ENCODE measurements at places on chromosomes 6 and 20. TPM values are rescaled to one million over a fixed set of nuclear protein-coding genes. Genes with fewer than 3 reads are reported as not detected.

DNA sequence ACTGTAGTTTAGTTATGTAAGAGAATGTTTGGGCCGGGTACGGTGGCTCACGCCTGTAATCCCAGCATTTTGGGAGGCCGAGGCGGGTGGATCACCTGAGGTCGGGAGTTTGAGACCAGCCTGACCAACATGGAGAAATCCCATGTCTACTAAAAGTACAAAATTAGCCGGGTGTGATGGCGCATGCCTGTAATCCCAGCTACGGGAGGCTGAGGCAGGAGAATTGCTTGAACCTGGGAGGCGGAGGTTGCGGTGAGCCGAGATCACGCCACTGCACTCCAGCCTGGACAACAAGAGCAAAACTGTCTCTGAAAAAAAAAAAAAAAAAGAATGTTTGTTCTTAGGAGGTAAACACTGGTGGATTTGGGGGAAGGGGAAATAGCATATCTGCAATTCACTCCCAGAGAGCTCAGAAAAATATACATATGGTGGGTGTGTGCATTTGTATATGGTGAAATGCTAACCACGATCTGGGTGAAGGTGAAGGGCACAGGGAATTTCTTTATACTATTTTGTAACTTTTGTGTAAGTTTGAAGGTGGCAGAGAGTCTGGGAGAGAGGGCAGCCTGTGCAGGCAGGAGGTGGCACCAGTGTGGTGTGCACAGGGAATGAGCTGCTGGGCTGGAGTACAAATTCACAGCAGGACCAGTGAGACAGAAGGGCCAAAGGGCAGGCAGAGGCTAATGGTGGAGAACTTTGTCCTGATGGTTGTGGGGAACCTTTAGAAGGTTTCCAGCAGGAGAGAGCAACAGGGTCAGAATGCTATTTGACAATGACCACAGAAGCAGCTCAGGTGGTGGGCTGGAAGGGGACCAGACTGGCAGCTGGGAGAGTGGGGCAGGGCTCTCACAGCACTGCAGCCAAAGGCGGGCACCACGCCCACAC lies 42.4 kb downstream of the SSR1 start:
- peak; percentile 17 for DNase-seq

DNA sequence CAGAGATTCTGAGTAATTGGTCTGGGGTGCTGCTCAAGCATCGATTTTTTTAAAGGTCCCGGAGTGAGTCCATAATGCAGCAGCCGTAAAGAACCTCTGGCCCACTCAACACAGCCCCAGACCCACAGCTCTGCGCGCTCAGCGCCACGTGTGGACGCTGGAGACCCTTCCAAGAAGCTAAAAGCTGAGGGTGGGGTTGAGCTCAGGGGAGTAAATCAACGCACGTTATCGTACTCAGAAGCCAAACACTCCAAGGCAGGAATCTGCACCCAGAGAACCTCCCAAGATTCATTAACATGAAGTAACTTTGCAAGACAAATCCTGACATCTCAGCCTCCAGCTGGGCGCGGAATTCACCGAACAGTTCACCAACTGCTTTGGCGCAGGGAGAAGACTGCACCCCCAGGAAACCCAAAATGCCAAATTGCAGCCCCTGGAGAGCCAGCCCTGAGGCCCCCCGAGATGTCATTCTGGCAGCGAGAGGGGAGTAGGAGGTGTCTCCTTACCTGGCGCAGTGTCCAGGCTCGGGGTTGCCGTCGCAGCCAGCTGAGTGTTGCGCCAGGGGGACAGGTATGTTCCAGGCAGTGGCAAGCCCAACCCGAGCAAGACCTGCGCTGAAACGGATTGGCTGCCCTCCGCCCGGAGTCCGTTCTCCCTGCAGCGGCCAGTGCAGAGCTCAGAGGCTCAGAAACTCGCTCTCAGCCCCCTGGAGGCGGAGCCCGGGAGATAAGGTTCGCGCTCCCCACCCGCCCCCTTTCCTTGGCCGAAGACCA lies at the start of gene COL21A1:
Gene COL21A1 (minus strand): TSS at position 700 of the 773 bp plus-strand sequence. CDS start 64,962 bp downstream, outside the sequence.
- peak; percentile 87 for DNase-seq

GRCh38 chr6:42012501-42013133 lies 37.7 kb upstream of the TAF8 start:
- no peak for DNase-seq

- no peak for DNase-seq
These were observed 51.9 kb upstream of the SLC22A16 start for GRCh38 chr6:110528101-110528929.

DNA sequence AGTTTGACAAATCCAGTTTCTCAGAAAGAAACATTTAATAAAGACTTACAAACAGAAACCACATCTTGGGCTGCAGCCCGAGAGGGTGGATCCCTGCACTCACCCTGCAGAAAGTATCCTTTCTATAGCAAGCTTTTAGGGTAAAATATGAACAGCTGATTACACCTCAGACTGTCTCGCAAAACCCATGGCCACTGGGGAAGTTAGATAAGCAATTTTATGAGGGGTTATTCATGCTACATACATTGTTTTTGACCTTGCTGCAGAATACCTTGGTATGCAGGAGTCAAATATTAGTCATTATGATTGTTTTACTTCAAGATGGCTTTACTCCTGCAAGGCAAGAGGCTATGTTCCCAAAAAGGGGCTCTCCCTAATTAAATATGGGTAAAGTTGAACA lies 126.9 kb downstream of the OR2B2 start:
- DNase-seq = no peak

DNA sequence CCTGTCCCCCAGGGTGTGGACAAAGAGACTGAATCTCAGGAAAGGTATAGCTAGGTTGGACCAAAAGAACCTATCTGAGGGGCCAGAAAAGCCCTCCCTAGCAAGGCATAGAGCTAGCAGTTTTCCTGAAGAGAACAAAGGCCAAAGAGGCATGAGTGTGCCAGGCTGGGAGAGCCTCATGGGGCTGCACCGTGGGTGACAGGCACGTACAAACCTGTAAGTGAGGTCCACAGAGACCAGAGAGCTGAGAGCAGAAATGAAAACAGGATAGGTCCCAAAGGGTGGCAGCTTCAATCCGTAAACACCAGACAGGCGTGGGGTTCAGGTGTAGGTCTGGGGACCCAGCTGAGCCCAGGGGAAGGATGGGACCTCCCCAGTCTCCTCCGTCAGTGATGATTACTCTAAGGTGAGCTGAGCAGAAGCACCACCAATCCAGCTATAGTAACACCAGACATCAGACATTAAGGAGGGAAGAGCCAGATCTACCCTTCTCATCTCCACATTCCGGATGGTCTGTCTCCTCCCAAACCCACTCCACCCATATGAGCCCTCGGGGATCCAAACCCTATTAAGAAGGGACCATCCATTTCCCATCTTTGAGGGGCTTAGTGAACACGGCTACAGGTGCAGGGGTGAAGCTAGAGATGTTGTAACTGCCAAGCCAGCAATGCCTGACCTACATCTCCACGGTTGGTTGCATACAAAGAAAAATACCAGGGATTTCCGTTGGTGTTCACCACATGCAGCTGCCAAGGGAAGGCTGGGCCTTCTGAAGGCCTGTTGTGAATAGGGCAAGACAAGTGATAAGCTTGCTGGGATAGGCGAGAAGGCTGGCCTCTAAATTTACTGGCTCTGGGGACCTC lies 38.3 kb downstream of the BCL2L1 start:
- DNase-seq = no peak

Gene SLC22A7
- not detected for total RNA-seq

DNA sequence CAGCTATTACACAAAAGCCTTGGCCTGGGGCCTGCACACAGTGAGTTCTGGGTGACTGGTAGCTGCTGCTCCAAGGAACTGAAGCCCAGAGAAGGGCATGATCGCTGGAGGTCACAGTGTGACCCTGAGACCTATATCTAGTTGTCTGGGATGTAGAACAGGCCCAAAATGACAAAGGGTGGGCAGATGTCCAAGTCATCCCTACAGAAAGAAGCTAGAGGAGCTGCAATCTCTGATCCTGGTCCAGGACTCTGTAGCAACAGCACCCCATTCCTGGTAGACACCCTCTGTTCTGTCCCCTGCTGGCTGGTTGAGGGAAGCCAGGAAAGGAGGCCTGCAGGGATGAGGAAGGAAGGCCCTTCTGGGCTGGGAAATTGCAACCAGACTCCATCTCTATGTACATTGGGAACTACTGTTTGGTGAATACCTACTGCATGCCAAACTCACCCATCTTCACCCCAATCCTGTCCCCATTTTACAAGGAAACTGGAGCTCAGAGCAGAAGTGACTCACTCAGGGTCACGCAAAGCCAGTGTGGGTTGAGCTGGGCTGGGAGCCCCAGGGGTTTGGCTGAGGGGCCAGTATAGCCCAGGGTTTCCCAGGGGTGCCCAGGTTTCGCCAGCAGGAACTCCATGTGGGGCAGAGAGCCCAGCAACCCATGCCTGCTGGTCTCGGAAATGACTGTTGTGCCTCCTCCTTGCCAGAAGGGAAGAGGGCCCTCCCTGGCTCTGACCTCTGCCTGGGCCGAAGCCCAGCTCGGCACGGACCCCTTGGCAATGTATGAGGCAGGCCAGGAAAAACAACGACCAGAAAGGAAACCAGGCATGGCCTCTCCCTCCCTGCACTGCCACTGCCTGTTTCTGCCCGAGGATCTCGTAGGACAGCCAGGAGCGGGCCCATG lies 44.9 kb upstream of the TLDC2 start:
- DNase-seq = no peak

DNA sequence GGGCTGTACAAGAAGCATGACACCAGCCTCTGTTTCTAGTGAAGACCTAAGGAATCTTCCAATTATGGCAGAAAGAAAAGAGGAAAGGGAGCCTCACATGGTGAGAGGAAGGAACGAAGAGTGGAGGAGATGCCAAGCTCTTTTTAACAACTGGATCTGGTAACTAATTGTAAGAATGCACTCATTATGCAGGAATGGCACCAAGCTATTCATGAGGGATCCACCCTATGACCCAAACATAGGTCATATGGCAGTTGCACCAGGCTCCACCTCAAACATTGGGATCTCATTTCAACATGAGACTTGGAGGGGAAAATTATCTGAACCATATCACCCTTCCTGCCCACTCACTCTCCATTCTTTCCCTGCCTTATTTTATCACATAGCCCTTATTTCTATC lies 496.0 kb upstream of the SPTLC3 start:
- no peak for DNase-seq

DNA sequence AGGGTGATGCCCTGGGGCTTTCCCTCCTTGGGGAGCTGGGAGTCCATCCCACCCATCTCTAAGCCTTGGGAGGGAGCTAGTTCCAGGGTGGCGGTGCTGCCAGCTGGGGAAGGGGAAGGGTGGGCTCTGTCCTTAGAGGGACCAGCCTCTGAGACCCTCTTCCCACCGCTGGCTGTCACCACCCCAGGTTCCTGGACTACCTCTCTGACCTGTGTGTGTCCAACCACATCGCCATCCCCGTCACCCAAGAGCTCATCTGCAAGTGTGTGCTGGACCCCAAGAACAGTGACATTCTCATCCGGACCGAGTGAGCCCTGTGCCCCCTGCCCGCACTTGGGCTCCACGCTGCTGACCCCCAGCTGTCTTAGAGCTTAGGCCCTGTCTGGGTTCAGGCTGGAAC lies 43.2 kb downstream of the UQCC2 start:
- no peak for DNase-seq

DNA sequence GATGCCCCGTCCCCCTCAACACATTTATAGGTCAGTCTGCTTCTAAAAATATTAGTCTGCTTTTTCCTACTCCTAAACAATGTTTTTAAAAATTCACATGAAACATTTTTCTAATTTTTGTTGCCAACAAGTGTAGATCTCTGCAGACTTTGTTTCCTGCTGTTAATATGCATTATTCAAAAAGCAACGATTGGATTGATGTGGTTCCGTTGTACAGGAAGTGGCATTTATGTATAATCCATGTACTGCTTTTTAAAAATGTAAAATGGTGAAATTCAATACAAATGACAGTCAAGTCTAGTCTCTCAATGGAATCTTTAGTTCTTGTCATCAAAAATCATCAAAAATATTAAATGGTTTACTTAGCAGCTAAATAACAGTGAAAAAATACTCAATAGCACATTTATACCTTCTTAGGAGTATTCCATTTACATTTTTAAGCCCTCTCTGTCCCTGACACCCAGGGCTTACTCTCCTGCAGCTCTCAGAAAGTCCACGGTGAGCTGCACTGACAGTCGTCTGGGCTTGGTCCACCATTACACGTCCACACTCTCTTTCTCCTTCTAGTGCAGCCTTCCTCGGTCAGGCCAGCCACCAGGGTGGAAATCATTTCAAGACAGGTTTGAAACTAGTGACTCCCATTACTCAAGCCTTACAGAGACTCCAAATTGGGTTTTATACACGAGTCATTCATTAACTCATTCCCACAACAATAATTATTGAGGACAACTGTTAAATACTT lies 211.5 kb downstream of the TMEM200A start:
- no peak for DNase-seq

DNA sequence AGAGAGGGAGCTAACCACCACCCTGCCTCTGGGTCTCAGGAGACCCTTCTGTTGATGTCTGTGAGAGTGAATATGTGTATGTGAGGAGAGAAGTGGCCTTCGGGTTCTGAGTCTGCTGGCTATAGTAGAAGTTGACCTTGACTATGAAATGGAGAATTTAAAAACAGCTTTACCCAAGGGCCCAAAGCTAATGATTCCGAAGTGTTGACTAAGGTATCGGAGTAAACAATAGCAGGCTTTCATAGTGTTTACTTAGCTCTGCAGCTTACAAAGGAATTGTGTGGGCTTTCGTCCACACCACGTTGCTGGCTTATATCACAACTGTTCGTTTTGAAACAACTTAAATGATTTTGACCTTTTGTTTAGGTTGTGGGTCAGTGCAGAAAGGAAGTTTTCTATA lies 126.5 kb upstream of the JAG1 start:
- DNase-seq = no peak

DNA sequence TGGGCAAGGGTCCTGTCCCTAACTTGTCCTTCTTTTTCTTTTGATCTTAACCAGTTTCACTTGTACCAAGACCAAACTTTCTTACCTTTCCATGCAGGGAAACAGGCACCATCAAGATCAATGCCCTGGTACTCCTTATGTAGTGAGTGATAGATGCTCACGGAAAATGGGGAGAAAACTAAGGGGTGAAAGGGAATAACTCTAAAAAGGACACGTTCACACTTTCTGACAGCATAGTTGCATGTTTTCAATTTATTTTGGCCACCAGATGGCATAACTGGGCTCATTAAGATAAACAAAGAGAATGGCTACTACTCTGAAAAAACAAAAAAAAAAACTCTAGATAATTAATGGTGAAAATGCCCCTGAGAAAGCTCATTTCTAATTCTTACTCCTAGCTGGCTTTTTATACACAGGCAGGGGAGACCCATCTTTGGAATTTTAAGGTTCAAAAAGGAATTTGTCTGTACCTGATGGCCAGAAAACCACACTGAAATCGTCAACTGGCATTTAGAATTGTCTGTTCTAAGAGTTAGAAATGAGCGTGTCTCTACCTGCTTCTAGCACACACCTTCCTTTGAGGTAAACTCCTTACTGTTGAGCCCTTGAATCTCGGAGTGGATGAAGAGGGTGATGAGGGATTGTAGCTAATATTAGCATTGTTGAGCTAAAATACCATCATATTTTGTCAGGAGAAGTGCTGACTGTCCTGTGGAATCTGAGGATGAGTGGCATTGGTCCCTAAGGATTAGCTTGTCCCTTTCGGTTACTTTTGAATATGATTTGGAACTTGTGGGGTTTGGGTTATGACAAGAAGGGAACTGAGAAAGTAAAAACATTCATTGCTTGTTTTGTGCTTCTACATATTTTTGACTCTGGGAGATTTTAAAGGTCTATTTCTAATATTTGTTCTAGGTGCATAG lies 62.2 kb upstream of the DDR1 start:
- DNase-seq = no peak

Gene HAO1
- not detected for total RNA-seq

GRCh38 chr6:75368864-75369402 lies 84.3 kb upstream of the TMEM30A start:
- no peak for DNase-seq

Gene DNMT3B
- 2.9 TPM for total RNA-seq

Gene LKAAEAR1
- not detected for total RNA-seq

Gene SLC32A1
- total RNA-seq = not detected
